ENCODE measurements at places on chromosomes 7 and 10. TPM values are rescaled to one million over a fixed set of nuclear protein-coding genes. Genes with fewer than 3 reads are reported as not detected.

- DNase-seq, result no peak
- H3K4me1 ChIP-seq, result peaks cover 2% of the 10 kb centered on the region
- no peaks in the 10 kb centered on the region for H3K27me3 ChIP-seq
Observed at GRCh38 chr7:21251151-21251800, 176.6 kb upstream of the SP4 start.

GRCh38 chr7:116706668-116707126 lies 34.7 kb downstream of the MET start:
- H3K27me3 ChIP-seq, result no peaks in the 10 kb centered on the region
- 0 out of 2 replicates have a peak, but pooled peaks cover 2% of the 10 kb centered on the region for H3K4me1 ChIP-seq
- H3K36me3 ChIP-seq, result no peaks in the 10 kb centered on the region
- DNase-seq, result no peak
- no peak overlapping the region for H3K4me3 ChIP-seq
- no peak overlapping the region for H3K27ac ChIP-seq

DNA sequence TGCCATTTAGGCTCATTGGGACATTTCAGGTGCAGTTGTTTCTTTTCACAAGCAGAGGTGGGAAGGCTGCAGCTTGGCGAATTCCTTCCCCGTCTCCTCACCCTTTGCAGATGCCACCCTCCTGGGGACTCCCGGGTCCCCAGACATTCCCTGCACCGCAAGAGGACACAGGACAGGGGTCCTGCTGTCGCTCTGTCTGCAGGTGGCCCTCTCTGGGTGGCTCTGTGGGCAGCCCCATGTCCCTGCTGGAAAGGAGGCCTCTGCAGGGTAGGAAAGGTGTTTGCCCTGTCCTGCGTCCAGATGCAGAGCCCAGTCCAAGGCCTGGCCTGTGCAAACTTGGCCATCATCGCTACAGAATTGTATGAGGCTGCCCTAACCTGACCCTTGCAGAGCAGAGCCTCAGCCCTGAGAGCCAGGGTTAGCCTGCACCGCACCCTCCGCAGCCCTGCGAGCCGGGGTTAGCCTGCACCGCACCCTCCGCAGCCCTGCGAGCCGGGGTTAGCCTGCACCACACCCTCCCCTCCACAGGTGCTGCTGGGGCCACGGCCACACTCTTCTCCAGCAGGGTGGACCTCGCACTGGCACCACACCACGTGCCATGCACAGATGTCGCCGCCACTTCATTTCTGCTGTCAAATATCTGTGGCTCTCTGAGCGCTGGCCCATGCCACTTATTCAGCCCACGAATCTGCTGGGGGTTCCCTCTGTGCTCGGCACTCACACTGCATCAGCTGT lies 61.0 kb downstream of the CFAP46 start:
- no peak overlapping the region for H3K4me3 ChIP-seq
- H3K36me3 ChIP-seq, result no peaks in the 10 kb centered on the region
- no peaks in the 10 kb centered on the region for H3K27me3 ChIP-seq
- no peak overlapping the region for H3K27ac ChIP-seq
- H3K4me1 ChIP-seq, result no peaks in the 10 kb centered on the region

DNA sequence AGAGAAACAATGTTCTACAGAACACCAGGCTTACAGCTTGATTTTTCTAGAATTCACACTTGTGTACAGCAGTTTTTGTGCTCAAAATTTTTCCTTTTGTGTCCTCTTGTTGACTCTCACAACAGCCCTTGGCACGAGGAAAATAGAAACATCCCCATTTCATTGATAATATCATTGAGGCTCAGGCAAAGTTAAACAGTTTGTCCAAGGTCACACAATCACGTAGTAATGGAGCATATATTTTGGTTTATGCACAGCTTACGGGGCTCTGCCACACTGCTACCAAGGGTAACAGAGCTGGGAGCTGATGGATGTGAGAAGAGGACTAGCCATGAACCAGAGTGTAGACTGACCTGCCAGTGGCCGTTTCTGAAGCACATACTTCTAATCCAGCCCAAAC lies 292.0 kb downstream of the FZD1 start:
- H3K27me3 ChIP-seq, result no peaks in the 10 kb centered on the region
- no peak for DNase-seq
- no peak overlapping the region for H3K4me3 ChIP-seq
- no peak overlapping the region for H3K27ac ChIP-seq
- no peaks in the 10 kb centered on the region for H3K4me1 ChIP-seq
- no peaks in the 10 kb centered on the region for H3K36me3 ChIP-seq

DNA sequence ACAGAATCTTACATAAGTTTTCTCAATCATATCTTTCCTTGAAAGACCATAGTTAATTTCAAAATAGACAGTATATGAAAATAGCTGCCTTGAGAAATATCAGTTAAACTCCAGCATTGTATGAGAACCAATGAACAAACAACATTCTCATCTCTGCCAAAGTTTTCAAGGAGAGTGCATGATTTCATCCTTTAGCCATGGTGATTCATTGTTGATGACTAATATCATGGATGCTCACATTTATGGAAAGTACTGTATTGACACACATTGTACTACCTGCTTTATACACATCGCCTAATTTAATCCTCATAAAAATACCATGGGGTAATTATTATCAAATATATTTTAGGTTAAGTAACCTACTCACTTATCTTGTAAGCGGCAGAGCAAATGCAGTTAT lies 250.3 kb downstream of the CNTNAP2 start:
- H3K4me3 ChIP-seq, result no peak overlapping the region
- no peak for DNase-seq
- H3K36me3 ChIP-seq, result no peaks in the 10 kb centered on the region
- H3K27me3 ChIP-seq, result no peaks in the 10 kb centered on the region
- no peak overlapping the region for H3K27ac ChIP-seq

- no peak overlapping the region for H3K27ac ChIP-seq
- no peaks in the 10 kb centered on the region for H3K4me1 ChIP-seq
- H3K36me3 ChIP-seq, result no peaks in the 10 kb centered on the region
- no peak for DNase-seq
- no peaks in the 10 kb centered on the region for H3K27me3 ChIP-seq
Observed at GRCh38 chr7:79761876-79762429, 308.5 kb upstream of the MAGI2 start.

DNA sequence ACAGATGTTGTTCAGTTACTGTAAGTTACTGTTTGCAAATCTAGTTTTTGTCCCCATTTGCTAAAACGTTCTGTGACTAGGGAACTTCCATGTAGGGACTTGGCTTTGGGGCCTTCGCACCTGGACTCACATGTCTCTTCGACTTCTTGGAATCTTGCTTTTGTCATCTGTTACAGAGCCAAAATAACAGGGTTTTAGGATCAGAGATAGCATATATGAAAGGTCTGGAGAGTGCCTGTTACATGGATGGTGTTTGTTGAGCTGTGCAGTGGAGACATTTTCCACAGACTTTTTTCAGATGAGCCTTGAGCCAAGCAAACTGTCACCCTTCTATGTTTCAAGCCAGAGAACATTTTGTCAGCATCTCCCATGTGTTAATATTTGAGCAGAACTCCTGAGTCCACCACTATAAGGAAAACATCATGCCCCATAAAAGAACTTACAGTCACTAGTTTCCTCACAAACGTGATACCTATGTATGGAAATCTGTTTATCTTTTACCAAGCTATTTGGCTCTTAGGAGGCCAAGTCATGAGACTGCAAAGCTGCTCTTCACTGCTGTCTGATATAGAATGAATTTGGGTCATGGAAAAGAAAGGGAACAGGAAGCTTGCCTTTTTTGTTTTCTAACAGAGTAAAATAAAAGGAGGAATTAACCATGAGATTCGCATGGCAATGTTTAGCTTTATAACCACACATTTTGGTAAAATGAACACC lies 818.6 kb upstream of the IGFBP3 start:
- H3K27me3 ChIP-seq, result no peaks in the 10 kb centered on the region
- peaks cover 2% of the 10 kb centered on the region for H3K36me3 ChIP-seq
- H3K4me1 ChIP-seq, result no peaks in the 10 kb centered on the region

DNA sequence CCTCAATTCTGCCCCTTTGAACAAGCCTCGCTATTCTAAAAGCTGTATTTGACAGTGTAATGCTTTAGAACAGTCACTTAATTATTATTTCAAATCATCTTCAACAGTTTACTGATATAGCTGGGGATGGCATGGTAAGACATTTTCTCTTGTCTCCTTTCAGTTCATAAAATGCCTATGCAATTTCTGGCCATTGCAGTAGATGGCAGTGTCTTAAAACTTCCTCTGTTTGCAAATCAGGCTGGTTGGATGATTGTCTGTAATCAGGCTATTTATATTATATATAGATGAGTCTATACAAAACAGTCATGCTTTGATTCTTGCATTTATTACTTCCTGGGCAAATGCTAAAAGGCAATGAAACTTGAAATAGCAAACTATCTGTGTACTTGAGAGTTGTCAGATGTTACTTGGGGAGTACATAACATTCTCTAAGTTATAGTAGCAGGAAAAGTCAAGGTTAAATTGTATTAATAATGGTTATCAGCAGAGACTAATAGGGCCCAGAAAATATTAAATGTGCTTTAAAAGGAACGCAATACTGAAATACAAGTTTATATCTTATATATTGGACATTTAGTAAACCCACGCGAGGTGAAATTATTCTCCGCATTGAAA lies 55.5 kb upstream of the LHFPL3 start:
- H3K36me3 ChIP-seq, result peaks cover 9% of the 10 kb centered on the region
- DNase-seq, result no peak
- H3K27ac ChIP-seq, result no peak overlapping the region

- no peak overlapping the region for H3K27ac ChIP-seq
- H3K4me3 ChIP-seq, result no peak overlapping the region
- H3K27me3 ChIP-seq, result no peaks in the 10 kb centered on the region
- no peaks in the 10 kb centered on the region for H3K4me1 ChIP-seq
Observed at GRCh38 chr7:155097338-155097737, 27.2 kb downstream of the HTR5A start.

GRCh38 chr10:100174699-100175677 lies 10.8 kb downstream of the ERLIN1 start:
- H3K4me1 ChIP-seq, result no peaks in the 10 kb centered on the region
- H3K36me3 ChIP-seq, result peaks cover 14% of the 10 kb centered on the region
- no peaks in the 10 kb centered on the region for H3K27me3 ChIP-seq
- H3K4me3 ChIP-seq, result no peak overlapping the region
- no peak overlapping the region for H3K27ac ChIP-seq
- no peak for DNase-seq

GRCh38 chr10:48800007-48800675 lies 115.5 kb downstream of the WDFY4 start:
- H3K36me3 ChIP-seq, result no peaks in the 10 kb centered on the region
- no peak overlapping the region for H3K27ac ChIP-seq
- H3K27me3 ChIP-seq, result no peaks in the 10 kb centered on the region
- H3K4me1 ChIP-seq, result no peaks in the 10 kb centered on the region

DNA sequence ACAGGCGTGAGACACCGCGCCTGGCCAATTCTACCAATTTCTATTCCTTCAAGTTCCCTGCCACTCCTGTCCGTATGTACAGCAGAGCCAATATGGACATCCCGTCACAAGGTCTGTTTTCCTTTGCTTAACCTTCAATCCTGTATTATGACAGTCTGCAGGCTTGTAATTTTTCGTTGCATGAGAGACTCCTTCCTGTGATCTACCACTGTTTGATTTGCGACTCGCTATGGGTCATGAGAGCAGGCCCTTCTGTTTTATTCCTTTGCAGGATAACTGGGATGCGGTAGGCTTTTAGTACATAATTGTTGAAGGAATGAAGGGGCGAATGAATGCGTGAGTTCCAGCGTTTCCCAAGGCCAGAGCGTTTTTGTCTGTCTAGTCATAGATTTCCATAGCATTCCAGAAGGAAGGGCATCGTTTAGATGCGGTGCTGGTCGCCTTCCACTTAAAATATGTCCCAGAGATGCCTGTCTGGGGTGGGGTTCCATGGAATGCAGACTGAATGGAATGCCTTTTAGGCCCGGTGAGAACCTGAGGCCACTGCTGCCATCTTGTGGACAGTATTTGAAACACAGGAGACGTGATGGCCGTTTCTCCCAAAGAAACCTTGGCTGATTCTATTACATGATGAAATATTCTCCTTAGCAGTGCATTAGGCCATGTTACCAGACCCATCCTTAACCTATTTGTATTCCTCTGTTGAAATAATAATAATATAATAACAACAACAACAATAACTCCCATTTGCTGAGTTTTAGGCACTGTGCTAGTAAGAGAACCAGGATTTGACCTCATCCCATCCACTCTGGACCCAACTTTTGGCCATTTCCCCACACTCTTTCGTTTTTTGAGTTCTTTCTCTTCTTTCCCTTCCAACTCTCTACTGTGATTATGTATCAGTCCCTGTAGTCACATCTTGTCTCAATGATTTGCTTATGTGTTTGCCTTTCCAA lies 193.2 kb downstream of the MYOF start:
- peaks cover 9% of the 10 kb centered on the region for H3K4me1 ChIP-seq
- peaks cover 3% of the 10 kb centered on the region for H3K36me3 ChIP-seq
- DNase-seq, result peak; percentile 92
- peak overlapping the region; percentile 15 for H3K4me3 ChIP-seq

DNA sequence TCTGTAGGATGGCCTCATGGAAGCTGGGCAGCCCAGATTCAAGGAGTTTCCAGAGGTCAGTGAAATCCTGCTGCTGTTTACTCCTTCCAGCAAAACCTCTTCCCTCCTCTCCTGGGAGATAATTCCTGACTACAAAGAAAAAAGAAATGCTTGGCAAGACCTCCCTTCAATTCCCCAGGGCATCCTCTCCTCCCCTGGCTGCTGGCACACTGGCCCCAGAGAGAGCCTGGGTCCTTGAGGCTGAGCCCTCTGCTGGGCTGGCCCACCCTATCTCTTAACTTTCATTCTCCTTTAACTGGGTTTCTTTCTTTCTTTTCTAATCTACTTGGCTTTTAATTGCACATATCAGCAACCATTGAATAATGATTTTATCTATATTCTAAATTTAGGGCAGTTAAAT lies 7.7 kb downstream of the DRGX start:
- DNase-seq, result no peak
- H3K36me3 ChIP-seq, result no peaks in the 10 kb centered on the region
- H3K27ac ChIP-seq, result no peak overlapping the region
- H3K4me3 ChIP-seq, result no peak overlapping the region
- no peaks in the 10 kb centered on the region for H3K4me1 ChIP-seq

- peaks cover 2% of the 10 kb centered on the region for H3K4me1 ChIP-seq
- H3K27ac ChIP-seq, result no peak overlapping the region
- H3K4me3 ChIP-seq, result no peak overlapping the region
- no peaks in the 10 kb centered on the region for H3K36me3 ChIP-seq
- no peaks in the 10 kb centered on the region for H3K27me3 ChIP-seq
- peak; percentile 82 for DNase-seq
Observed at GRCh38 chr10:2927958-2928840, 139.1 kb upstream of the PFKP start.

GRCh38 chr7:11236680-11237079 lies 263.0 kb downstream of the PHF14 start:
- no peak overlapping the region for H3K27ac ChIP-seq
- no peaks in the 10 kb centered on the region for H3K36me3 ChIP-seq
- DNase-seq, result no peak
- no peak overlapping the region for H3K4me3 ChIP-seq

- no peak overlapping the region for H3K27ac ChIP-seq
- H3K4me3 ChIP-seq, result no peak overlapping the region
- H3K4me1 ChIP-seq, result no peaks in the 10 kb centered on the region
- H3K36me3 ChIP-seq, result no peaks in the 10 kb centered on the region
- H3K27me3 ChIP-seq, result no peaks in the 10 kb centered on the region
Observed at GRCh38 chr7:10083766-10084165, 889.9 kb upstream of the PHF14 start.

NT5C2 gene
- 64.4 TPM for total RNA-seq

COX15 gene
- total RNA-seq, result 34.2 TPM

PTPN20 gene
- total RNA-seq, result not detected

STEAP1 gene
- total RNA-seq, result 4.1 TPM

SH2D4B gene
- not detected for total RNA-seq

FANK1 gene
- total RNA-seq, result 0.68 TPM

IL2RA gene
- not detected for total RNA-seq

PLEKHS1 gene
- total RNA-seq, result not detected

CPN1 gene
- total RNA-seq, result not detected

AGK gene
- total RNA-seq, result 30.6 TPM
